Renal cortex interstitium (tissue), 15 donors: ENCODE measurements at places on chromosomes 4 and X.

DNA sequence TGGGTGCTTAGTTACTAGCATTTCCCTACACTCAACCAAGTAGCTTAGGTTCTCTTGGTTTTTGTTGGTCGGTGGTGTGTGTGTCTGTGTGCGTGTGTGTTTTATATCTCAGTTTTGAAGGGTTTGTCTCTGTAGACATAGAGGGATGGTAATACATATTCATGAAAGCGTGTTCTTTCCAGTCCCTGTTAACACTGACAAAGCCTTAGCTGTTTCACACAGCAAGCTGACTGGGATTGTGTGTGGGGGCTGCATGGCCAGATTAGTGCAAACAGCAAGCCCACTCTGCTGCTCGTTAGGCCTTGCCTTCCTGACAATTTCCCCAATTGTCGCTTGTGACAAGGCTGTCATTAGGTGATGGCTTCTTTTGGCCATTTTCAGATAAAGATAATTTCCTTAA lies 43.9 kb downstream of the ALPK1 start:
- DNase-seq, result no peak

DNA sequence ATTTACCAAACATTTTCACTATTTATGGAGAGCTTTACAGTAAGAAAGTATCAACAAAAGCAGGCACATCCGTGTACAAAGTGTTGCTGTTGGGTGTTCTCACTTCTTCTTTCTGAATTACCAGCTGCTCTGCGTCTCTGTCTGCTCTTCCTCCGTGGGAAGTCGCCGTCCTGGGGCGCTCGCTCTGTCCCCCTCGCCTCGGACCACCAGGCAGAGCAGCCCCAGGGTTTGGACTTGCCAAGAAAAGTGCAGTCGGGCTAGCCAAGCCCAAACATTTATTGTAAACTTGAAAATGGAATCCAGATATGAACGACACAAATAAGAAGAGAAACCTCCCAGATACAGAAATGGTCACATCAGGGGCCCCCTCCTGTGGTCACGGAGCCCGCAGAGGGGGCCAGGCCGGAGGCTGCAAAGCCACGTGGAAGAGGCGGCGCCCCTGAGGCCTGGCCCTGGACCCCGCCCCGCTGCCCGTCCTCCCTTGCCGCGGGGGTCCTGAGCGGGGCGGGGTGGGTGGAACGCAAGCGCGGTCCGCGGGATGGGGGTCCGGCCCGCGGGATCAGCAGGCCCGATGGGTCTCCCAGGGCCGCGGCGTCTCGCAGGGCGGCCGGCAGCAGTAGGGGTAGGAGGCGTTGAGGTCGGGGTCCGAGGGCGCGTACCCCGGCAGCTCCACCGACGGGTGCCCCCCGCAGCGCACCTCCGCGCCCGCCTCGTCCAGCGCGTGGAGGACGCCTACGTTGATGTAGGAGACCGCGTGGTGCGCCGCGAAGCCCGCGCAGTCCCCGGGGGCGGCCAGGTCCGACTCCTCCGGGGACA lies 1.5 kb downstream of the TMEM271 start:
- no peak for DNase-seq

DNA sequence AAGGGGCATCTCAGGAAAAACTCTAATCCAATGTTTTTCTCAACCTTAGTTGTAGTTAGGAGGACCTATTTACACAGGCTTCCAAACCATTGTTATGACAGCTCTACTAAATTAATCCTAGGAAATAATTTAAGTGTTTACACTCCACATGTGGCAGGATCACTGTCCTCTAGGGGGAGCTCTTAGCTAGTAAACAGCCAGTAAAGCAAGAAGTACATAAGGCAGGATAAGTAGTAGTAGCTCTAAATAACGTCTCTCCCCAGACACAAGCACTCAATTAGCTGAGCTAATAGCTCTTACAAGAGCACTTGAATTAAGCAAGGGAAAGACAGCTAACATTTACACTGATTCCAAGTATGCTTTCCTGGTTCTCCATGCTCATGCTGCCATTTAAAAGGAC lies 37.3 kb downstream of the NUDT11 start:
- DNase-seq, result no peak

GRCh38 chrX:116436358-116436816 lies at the start of gene SLC6A14:
TSS of gene SLC6A14 (plus strand) at chrX:116436606. CDS start at chrX:116436710, 104 bp downstream.
- no peak for DNase-seq

DNA sequence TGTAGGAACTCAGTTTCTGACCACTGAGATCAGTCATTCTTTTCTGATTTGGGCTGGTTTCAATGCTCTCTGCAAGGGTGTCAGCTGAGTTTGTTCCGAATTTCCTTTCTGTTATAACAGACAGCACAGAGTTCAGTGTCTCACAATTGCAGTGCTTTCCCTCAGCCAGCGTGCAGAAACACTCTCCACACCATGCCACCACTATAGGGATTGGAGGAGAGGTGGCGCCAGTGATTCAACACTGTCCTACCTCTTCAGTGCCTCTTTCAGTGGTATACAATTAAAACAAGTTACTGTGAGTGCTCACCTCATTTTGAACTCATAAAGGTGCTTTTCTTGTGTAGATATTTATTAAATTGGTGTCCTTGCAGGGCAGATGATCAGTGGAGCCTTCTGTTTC lies 413.2 kb upstream of the CXorf51B start:
- DNase-seq, result no peak

- DNase-seq, result no peak
Observed at GRCh38 chr4:175238827-175239517, 320.8 kb downstream of the ADAM29 start.

DNA sequence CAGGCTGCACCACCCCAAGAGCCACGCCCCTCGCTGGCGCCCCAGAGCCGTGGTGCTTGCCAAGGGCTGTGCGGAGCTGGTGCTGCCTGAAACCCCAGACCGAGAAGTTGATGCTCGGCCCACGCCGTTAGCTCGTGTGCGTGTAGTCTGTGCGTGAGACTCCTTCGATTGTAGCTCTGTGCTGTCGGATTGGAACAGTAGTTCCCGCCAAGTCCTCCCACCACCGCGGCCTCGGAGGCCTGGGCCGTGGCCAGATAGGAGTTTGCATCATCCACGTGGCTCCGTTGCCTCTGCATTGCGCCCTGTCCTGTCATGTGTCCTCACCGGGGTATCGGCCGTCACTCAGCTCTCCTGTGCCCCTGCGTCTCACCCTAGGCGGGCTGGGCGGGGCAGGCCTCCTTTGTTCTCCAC lies 24.2 kb downstream of the TNIP2 start:
- DNase-seq, result no peak

DNA sequence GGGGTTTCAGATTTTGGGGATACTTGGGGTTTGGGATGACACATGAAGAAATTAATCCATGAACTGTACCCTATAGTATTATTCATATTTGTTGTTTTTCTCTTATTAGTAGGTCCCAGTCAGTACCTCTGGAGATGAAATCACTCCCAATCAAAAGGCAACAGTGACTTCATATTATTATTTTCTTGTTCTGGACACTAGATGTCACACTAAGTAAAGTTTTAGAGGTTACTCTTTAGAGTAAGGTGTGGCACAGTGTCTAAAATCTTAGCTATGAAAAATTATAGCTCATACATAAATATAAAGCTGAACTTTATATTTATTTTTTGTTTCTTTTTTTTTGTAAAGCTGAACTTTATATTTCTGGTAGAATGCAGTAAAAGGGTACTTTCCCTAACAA lies 35.1 kb downstream of the FAM114A1 start:
- no peak for DNase-seq

DNA sequence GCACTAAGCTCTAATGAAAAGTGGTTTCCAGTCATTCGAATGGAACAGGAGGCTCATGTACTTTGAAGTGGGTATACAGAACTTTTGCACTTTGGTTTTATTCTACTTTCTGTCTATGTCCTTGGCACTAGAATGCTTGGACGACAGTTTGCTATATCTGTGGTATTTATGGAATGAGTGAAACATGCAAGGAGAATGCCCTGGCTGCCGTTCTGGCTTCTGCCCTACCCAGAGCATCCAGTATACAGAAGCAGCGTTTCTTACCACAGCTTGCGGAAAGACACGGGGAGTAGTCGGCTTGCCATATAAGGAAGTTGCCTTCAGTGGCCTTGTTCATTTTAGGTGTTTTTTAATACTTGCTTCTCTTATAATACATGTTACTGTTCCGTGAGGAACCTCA lies 98.0 kb downstream of the TBL1X start:
- DNase-seq, result no peak

DNA sequence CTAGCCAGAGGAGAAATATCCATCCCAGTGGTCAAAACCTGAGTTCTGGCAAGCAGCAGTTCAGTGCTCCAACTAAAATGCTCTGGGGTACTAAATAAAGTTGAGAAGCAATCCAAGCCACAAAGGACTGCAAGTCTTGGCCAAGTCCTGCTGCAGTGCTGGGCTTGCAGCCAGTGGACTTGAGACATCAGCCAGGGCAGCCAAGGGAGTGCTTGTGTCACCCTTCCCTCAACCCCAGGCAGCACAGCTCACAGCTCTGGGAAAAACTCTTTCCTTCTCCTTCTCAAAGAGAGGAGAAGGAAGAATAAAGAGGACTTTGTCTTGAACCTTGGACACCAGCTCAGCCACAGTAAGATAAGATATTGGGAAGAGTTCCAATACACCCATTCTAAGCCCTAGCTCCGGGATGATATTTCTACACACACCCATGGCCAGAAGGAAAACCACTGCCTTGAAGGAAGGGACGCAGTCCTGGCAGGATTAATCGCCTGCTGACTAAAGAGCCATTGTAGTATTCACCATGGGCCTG lies 99.8 kb downstream of the PTCHD1 start:
- DNase-seq, result no peak

DNA sequence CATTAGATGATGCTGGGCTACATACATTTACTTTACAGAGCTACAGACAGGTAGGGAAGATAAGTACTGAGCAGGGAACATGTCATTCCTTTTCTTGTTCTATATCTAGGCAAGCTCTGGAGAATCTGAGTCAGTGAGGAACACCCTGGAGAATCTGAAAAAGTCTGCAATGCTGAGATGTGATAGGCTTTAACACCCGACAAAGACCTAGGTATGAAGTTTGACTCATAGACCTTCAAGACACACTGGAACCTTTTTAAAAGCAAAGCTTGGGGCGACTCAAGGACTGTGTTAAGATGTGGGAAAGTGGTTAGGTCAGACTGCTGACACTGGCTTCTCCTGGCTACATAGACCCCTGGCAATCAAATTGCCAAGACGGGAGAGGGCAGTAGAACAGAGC lies 42.8 kb downstream of the OSTC start:
- DNase-seq, result no peak

- DNase-seq, result no peak
Observed at GRCh38 chrX:42073448-42073847, 150.1 kb upstream of the CASK start.

- no peak for DNase-seq
Observed at GRCh38 chr4:76429636-76430035, 5.4 kb upstream of the SHROOM3 start.
